Activated CD4-positive, CD25-positive, alpha-beta regulatory T cell treated with anti-CD3 and anti-CD28 coated beads, Interleukin-2, amount 50 U/mL, for 24 hours (primary cell): ENCODE measurements at places on chromosomes 16 and 17.

GRCh38 chr16:12429756-12430155, 373.9 kb downstream of the CPPED1 start:
- ATAC-seq: no peak

- ATAC-seq: no peak
Observed at GRCh38 chr17:71740866-71741265, 380.0 kb upstream of the SOX9 start.

GRCh38 chr17:32569171-32570080, 82.6 kb downstream of the CDK5R1 start:
- ATAC-seq: no peak

- ATAC-seq: no peak
Observed at GRCh38 chr16:24114876-24115275, 141.3 kb upstream of the CACNG3 start.

DNA sequence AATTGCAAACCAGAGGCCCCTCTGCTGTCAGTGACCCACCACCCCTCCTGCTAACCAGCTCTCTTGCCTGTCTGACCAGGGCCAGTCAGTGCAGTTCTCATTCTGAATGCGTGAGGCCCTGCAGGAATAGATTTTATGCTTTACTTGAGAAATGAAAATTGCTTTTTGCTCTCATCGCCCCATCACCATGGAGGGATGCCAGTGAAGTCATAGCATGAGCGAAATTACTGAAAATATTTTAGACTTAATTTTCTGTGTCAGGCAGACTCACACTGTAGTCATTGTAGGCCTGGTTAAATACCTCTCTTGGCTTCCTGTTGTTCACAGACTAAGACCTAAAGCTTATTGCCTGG, 490.5 kb upstream of the CDH5 start:
- ATAC-seq: no peak

GRCh38 chr16:28980929-28981328, 3.9 kb upstream of the LAT start:
- ATAC-seq: no peak

- peak; percentile 13 for ATAC-seq
Observed at GRCh38 chr17:80396157-80397033, 18.6 kb upstream of the ENDOV start.

- ATAC-seq: no peak
Observed at GRCh38 chr16:81738783-81739496, 40.2 kb upstream of the PLCG2 start.

DNA sequence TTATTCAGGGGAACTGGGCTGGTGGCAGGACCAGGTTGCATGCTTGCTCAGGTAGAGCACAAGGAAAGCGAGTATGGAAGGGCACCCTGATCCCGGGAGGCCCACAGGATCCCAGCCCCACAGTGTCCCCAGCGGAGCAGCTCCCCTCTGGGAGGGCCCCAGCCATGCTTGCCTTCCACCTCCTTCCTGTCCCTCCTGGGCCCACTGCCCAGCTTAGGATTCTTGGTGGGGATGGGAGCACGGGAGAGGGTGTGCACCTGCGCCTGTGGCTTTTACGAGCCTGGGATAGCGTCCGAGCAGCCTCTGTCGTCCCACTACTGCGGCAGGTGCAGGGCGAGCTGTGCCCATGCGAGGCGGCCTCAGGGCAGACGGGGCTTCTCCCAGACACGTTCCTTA, 114.5 kb downstream of the BANP start:
- no peak for ATAC-seq

DNA sequence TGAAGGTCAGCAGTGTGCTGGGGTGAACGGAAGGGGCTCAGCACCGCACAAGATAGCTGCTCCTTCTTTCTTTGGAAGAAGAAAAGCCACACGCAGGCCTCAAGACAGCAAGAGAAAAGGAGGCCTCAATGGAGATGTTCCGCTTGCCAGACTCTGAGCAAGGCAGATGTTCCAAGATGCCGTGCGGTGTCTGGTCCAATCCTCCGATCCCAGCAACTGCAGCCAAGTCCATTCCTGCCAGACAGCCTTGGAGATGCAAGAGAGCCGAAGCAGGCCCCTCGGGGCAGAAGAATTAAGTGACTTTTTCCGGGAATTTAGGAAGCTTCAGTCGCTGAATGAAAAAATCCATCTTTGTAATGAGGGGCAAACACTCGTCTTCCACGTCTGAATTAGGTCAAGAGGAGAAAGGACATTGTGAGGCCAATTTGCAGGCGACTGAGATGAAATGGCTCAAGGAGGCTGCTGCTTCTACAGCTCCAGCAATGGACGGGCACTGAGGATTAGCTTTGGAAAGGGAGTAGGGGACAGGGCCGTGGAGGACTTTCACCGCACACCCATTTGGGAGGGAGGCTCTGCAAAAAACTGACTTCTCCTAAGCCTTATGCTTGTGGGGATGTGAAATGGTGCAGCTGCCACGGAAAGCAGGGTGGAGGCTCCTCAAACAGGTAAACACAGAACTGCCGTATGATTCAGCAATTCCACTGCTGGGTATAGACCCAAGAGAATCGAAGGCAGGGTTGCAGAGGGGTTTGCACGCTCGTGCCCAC, 44.7 kb downstream of the RPH3AL start:
- ATAC-seq: no peak

GRCh38 chr16:7861891-7862582, 529.4 kb downstream of the RBFOX1 start:
- no peak for ATAC-seq

GRCh38 chr17:66971264-66971663, 6.8 kb downstream of the CACNG4 start:
- no peak for ATAC-seq

DNA sequence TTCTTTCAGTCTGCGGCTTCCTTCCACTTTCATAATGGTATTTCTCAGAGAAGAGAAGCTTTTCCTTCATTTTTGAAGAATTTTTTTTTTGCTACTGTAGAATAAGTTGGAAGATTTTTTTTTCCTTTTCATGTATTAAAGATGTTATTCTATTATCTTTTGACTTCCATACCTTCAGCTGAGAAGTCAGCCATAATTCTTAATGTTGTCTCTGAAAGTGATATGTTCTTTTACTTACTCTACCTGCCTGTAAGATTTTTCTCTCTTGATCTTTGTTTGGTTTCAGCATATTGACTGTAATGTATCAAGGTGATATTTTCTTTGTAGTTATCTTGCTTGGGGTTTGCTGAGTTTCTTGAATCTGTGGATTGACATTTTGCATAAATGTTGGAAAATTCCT, 143.5 kb upstream of the TOX3 start:
- ATAC-seq: no peak

- ATAC-seq: no peak
Observed at GRCh38 chr16:13780406-13781168, 139.4 kb upstream of the ERCC4 start.

DNA sequence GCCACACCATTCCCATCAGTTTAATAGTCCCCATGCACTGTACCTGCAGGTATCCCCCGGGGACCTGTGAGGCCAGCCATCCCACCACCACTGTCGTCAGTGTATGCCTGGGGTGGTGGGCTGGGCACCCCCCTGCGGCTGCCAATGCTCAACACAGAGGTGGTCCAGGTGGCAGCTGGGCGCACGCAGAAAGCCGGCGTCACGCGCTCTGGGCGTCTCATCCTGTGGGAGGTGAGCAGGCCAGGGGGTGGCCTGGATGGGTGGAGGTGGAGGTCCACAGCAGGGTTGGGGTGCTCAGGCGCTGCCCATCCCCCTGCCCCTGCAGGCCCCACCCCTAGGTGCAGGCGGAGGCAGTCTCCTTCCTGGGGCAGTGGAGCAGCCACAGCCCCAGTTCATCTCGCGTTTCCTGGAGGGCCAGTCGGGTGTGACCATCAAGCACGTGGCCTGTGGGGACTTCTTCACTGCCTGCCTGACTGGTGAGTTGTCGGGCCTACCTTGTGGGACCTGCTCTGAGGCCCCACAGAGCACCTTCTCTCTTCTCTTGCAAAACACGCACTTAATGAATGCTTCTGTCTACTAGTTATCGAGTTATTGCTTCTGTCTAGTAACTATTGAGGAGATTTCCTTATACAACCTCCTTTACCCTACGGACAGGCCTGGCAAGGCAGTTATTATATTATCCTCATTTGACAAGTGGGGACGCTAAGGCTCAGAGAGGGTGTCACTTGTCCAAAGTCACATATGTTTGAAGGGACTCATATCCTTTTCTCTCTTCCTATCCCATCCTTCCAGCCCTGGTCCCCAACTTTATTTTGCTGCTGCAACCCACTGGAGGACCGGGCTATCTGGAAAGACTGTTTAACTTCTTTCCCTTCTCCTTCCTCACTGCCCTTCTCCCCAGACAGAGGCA, 5.8 kb upstream of the TRAF4 start:
- no peak for ATAC-seq

GRCh38 chr17:9520649-9521048, 55.0 kb downstream of the STX8 start:
- ATAC-seq: no peak

DNA sequence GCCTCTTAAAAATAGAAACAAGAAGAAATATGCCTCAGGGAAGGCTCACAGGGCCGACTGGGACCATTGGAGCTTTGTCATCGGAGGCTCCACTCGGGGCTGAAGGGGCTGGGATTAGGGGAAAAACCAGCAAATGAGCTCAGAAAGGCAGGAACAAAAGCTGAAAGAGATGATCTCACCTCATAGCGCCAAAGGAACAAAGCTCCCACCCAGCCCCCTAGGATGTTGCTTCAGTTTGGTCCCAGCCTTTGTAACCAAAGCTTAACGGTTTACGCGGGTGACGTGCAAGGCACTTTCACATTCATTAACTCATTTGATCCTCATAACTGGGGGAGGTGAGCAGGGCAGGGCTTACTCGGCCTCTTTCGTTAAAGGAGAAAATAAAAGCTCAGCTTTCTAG, 168.5 kb upstream of the DYNLRB2 start:
- ATAC-seq: no peak

- ATAC-seq: no peak
Observed at GRCh38 chr17:76981545-76982295, 113.5 kb downstream of the MGAT5B start.

- no peak for ATAC-seq
Observed at GRCh38 chr17:58420827-58421226, 3.5 kb upstream of the RNF43 start.

DNA sequence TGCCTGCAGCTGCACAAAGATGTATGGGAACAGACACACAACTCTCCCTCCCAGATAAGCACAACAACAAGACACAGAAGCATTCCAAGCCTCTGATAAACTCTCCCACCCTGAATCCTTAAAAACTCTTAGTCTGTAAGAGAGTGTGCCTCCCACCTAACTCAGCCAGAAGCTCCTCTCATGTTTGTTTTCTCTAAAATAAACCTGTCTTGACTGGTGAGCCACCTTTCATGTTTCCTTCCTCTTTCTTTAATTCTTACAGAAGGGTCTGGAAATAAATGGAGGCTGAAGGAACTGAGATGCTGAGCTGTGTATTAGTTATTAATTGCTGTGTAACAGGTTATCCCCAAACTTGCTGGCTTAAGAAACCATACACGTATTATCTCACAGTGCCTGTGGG, 57.2 kb downstream of the MEOX1 start:
- no peak for ATAC-seq

DNA sequence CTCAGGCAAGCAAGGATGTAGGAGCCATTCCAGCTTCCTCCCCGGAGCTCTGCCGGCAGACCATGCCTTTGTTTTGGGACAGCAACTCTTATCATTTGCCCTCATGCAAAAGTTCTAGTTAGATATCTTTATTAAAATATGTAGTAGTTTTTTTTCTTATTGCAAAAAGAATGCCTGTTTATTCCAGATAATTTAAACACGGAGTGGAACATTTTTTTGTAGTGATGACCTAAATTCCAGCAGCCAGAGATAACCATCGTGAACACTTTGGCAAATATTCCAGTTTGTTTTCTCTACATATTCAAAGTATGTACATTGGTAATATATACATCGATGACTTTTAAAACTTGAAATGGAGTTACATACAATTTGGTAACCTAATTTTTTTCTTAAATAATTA, 54.8 kb downstream of the CRISPLD2 start:
- ATAC-seq: no peak
